ENCODE measurements at places on chromosomes 12 and 14.

DNA sequence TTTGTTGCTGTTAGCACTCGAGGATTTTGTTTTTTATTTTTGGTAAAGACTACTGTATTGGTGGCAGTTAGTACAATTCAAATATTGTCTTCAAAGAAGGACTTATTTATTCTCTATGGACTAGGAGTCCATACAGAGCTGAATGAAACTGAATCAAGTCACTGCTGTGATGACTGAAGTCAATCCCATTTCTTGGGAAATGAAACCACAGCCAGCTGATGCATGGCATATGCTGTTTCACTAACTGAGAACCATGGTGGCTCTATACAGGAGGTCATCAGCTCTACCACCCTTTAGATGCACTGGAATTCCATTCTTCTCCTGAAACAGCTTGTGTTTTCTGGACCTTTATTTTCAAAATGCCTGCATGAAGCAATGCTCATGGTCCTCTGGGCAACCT is 22.2 kb downstream of the VTI1B start:
- DNase-seq = no peak

- no peak for DNase-seq
Measured at GRCh38 chr14:89365061-89365801, 51.8 kb downstream of the FOXN3 start.

GRCh38 chr14:98766818-98767217 is 505.2 kb downstream of the BCL11B start:
- no peak for DNase-seq

GRCh38 chr14:101980700-101981099 is 16.3 kb downstream of the DYNC1H1 start:
- no peak for DNase-seq

DNA sequence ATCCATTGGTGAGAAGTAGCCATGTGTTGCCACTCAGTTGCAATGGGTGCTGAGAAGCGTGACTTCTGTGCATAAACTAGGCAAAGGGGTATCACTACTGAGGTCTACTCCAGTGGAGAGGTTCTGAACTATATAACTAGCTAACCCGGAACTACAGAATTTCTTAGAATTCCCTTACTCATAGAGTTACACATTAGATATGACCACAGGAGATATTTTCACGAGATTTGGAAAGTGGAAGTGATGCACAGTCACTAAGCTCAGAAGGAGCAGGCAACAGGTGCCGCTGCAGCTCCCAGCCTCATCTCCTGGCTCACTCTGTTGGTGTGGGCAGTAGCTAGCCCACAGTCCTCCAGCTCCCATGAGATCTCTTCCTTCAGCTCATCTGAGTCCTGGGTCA is 136.6 kb downstream of the SSPN start:
- no peak for DNase-seq

DNA sequence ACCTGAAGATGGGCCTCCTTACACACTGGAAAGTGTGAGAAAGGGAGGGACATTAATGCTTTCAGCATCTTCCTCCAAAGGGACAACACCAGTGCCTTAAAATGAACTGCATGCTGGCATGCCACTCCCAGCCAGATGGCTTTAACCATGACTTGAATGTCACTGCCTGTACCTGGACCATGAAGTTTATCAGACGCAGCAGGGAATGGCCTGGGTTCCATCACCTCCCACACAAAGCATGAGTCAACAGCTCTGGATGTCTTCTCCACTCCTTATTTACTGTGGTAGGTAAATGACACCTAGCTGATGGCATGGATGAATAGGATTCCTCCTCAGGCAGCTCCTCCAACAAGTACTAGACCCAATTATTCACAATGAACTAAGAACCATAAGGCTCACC is 645.6 kb downstream of the SOX5 start:
- no peak for DNase-seq

DNA sequence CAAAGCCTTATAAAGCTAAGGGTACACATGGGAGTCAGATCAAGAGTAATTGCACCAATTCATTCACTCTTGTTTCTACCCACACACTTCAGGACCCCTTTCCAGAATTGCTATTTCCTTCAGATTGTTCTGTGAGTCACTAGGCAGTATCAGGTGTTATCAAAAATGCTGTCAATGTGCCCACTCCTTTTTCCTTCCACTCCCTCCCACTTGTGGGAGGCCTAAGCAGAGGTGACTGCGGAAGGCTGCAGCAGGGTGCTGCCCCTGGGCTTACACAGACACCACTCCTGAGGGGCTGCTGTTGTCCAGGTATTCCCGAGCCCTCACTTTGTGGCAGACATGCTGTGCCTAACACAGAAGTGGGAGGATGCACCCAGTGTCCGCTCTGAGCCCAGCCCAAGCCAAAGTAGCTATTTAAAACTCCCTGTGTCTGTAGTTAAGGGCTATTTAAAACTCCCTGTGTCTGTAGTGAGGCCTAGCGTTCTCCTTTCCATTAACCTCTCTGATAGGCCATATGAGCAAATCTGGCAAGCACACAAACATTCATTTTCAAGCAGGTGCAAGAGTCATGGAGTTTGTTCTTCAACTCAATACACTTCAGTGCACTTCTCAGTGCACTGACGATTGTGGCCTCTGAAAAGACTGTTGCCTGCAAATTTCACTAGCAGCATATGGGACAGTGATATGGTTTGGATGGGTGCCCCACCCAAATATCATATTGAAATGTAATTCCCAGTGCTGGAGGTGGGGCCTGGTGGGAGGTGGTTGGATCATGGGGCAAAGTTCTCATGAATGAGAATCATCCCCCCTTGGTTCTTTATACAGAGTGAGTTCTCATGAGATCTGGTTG is 117.8 kb downstream of the PHLDA1 start:
- DNase-seq = no peak

DNA sequence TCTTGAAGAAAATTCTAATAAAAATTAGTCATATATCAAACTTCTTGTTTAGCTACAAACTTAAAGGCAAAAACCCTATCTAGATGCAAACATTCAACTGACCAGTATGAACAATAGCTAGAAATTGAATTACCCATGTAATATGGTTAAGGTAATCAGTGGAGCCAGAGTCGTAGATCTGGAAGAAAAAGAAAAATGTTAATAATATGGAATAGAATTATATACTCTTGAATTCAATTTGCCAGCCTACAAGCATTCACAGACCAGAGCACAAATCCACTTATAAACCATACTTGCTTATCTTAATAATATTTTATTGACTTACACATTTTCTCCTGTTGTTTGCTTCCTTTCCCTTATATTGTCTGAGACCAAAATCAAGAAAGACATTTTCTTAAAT is 7.7 kb upstream of the HEATR5A start:
- no peak for DNase-seq

DNA sequence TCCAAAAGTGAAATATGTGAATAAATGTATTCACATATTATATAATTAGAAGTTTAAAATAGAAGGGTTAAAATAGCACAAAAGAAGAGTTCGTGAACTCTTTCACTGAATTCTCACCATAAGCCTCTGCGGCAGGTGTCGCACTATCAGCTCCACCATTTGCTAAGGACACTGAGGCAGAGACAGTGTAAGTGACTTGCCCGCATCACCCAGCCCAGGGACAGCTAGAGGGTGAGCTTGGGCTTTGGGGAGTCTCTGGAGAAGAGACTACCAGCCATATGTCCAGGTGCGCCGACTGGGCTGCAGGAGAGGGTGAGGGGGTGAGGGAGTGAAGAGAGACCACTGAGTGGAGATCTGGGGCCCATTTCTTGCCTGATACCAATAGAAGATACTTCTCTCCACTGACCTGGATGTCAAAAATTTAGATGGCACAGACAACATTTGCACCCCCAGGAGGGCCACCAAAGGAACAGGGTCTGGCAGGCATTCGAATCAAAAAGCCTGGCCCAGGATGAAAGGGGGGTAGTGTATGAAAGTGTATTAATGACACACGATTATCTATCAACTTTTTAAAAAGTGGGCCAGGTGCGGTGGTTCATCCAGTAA is 28.5 kb downstream of the FAIM2 start:
- no peak for DNase-seq

DNA sequence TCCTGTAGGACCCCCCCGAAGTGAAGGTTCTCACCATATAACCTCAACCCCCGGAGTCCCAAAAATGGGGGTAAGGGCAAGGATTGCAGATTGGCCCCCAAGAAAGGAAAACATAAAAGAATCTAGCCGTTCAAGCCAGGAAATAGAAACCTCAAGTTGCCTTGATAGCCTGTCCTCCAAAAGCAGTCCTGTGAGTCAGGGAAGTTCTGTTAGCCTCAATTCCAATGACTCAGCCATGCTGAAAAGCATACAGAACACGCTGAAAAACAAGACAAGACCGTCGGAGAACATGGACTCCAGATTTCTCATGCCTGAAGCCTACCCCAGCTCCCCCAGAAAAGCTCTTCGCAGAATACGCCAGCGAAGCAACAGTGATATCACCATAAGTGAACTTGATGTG is 344.2 kb upstream of the RGS6 start:
- no peak for DNase-seq

DNA sequence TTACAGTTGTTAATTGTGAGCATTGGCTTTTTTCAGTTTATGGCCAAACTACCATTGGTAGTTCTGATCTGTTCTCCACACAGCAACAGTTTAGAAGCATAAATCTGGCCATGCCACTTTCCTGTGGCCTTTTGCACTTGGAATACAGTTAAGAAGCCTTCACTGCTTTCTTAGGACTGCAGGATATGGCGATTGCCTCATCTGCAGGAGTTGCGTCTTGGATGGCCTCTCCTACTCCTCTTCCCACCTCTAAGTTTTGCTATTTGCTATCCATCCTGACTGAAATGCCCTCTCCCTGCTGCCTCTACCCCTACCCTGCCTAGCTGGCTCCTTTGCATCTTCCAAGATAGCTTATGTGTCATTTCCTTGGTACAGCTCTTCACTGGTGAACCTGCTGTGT is 12.8 kb upstream of the BMAL2 start:
- DNase-seq = no peak

DNA sequence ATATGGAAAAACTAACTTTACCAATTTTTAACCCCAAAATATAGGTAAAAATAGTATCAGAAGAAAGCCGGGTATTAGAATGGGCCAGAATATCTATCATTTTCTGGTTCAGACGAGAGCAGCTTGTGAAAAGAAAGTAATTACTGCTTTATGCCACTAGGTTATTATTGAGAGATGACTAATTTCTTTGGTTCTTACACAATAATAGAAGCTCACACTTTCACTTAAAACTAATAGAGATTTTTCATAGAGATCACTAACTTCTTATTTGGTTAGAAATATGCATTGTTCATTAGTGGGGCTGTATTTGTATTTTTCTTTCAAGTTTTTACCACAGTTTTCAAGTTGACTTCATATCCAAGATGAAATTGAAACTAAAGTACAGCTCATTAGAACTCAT is 1241.2 kb upstream of the FLRT2 start:
- DNase-seq = no peak

GRCh38 chr12:15225136-15225862 is 4.1 kb upstream of the RERG start:
- no peak for DNase-seq

GRCh38 chr14:71203306-71203705 is 296.0 kb downstream of the PCNX1 start:
- no peak for DNase-seq

- DNase-seq = no peak
Measured at GRCh38 chr14:79629411-79630287, 581.7 kb downstream of the DIO2 start.

DNA sequence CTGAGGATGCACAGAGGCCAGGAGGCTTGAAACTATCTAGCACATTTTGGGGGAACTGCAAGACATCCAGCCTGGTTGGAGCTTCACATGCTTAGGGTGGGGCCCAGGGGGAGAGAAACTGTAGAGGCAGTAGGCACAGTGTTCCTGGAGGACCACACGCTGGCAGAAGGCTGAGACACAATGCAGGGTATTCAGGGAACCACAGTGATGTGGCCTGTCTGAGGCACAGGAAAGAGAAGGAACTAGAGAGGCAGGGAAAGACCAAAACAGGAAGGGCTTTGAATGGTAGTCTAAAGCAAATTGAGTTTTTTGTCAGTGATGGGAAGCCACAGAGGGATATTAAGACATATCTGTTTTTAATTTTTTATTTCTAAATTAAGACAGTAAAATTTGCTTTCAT is 100.2 kb upstream of the PRICKLE1 start:
- DNase-seq = no peak

- DNase-seq = no peak
Measured at GRCh38 chr14:24613747-24614146, 4.3 kb upstream of the GZMH start.

GRCh38 chr14:104677512-104678332 is 11.7 kb upstream of the INF2 start:
- DNase-seq = peak; percentile 87

DNA sequence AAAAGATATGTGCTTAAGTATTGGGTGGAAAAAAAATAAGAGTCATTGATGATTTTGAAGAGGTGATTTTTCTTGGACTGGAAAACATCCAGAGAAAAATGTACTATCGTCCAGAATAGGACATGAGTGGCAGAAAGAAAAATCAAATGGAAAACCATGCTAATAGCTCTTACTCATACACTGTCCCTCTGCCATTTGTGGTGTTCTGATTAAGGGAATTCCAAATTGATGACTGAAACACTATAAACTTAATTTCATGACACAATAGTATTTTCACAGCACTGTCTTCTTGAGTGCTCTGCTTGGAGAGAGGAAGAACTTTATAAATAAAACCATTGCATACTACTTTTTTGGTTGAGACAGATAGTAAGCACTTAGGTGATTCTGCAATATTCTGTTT is 72.4 kb downstream of the USP15 start:
- DNase-seq = no peak

DNA sequence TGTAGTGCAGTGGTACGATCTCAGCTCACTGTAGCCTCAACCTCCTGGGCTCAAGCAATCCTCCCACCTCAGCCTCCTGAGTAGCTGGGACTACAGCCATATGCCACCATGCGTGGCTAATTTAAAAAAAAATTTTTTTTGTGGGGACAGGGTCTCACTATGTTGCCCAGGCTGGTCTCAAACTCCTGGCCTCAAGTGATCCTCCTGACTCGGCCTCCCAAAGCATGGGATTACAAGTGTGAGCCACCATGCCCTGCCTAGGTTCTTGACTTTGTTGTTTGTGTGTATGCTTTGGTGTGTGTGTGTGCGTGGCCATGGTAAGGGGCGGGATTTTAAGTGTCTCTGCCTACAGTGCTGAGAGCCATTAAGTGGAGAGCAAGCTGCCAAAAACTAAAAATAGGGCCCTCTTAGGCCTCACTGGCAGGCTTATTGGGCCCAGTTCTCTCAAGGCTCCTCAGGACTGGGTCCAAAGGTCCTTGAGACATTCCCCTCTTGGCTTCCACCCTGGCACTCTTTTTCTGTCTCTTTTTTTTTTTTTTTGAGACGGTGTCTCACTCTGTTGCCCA is 5.1 kb downstream of the COX14 start:
- DNase-seq = no peak

- DNase-seq = no peak
Measured at GRCh38 chr12:104846056-104846767, 111.9 kb downstream of the SLC41A2 start.

Data from ELF-1 (cell line).